ENCODE measurements at places on chromosomes 3 and 15.
A peak's percentile ranks its signal among the peaks of the same experiment; 100 is the strongest.

DNA sequence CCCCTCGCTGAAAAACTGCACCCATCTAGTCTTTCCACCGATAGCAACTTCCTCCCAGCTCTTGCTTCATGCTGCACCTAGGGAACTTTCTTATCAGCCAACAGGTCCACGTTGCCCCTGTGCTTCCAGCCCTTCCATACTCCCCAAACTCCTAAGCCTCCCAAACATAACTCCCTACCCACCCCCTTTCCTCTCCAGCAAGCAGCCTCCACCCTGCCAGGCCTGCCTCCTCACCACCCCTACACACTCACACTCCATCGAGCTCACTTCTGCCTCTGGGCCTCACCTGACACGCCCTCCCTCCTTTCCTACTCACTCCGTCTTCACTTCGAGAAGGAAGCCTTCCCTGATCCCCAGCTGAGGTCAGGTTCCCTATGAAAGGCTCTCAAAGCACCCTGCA is 8.1 kb downstream of the INSYN1 start:
- no peak for DNase-seq

DNA sequence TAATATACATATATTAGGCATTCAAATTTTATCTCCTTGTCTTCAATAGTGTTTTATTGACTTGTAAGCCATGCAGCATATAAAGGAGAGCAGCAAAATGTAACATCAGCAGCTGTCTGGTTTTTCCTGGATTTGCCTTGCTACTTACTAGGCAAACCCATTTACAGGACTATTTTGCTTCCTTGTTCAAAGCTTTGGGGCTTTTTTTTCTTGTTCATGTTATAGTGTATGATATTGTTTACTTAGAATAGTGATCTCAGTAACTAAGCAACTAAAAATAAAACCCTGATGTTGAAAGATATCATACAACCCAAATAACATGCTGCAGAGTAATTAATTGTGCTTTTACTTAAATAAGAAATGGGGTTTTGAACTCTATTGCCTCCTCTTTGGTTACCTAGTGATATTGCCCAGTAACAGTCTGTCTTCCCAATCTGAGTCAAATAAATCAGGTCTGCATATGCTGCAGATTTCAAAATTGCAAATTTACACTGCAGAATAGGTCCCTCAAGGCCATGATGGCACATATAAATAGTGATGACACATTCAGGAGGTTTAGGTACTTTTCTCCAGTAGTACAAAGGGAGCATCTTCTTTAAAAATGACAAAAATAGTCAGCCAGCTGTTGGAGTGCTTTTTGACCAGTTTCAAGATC is 578.1 kb upstream of the NECTIN3 start:
- DNase-seq = no peak

DNA sequence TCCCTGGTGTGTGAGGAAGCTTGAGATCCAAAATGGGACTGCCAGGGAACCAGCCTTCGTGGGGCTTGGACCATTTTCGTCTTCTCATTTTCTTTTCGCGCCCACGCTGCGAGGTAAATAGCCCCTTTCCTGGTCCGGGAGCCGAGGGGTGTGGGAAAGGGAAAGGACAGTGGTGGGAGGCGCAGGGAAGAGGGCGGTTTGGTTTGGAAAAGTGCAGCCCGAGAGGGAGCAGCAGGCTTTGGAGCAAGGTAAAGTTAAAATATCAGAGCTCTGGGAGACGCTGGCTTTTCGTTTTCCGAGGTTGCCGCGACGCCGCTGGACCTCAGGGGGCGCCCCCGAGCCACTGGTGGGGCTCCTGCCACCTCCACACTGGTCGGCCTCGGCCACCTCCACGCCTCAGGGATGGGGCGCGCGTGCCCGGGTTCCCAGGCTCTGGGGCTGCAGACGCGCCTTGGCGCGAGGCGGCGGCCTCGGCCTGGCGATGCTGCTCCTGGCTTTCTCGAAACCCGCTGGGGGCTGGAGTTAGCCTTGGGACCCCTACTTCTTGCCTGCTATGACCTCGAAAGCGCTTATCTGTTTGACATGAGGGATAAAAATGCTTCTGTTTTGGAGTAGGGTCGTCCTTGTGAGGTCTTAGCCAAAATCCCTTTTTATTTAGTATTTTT is 3.2 kb downstream of the PTPRG start:
- DNase-seq = peak; percentile 84

GRCh38 chr3:59774634-59775033 is 724.8 kb upstream of the CFAP20DC start:
- no peak for DNase-seq

DNA sequence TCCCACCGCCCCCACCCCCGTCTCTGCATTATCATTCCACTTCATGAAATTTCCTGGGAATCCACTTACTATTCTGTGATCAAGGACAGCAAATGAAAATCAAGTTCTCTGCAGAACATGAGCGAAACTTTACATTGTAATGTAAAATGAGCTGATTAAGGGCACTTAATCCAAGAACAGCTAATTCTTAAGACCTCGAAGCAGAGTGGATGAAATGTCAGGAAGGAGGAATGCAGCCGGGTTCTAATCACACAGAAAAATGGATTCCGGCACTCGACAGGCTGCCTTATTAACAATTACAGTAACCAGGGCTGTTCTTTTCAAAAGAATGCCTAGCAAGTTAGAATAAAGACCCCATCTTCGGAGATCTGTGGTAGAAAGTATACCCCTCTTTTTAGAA is 57.5 kb downstream of the RFTN1 start:
- DNase-seq = no peak

GRCh38 chr15:78174401-78174800 is 25.2 kb downstream of the IDH3A start:
- no peak for DNase-seq

DNA sequence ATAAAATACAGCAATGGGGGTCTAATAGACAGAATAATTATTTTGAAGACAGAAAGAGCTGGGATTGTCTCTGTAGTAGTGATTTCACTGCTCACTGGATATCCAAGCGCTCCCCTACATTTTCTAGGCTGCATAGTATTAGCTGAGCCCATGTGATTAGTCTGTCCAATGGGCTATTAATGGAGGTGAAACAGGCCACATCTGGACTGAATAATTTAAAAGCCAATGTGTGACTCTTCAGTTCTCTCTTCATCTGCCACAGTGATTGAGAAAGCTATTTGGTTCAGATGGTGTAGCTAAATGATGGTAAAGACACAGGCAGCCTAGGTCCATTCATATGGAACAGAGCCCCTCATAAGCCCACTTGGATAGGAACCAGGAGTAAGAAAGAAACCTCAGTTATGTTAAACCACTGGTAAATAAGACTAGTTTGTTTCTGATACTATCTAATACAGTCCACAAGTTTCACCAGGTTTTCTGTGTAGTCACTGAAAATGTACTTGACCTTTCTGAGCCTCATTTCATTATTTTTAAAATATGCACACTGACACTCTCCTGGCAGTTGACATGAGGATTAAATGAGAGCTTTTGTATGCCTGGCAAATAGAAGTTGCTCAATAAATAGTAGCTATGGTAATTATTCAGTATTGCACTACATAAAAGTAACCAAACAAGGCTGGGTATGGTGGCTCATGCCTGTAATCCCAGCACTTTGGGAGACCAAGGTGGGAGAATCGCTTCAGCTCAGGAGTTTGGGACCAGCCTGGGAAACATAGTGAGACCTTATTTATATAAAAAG is 17.0 kb upstream of the STT3B start:
- no peak for DNase-seq

- no peak for DNase-seq
Measured at GRCh38 chr3:191151653-191152052, 47.4 kb upstream of the OSTN start.

- no peak for DNase-seq
Measured at GRCh38 chr15:64037966-64038365, 8.3 kb downstream of the DAPK2 start.

DNA sequence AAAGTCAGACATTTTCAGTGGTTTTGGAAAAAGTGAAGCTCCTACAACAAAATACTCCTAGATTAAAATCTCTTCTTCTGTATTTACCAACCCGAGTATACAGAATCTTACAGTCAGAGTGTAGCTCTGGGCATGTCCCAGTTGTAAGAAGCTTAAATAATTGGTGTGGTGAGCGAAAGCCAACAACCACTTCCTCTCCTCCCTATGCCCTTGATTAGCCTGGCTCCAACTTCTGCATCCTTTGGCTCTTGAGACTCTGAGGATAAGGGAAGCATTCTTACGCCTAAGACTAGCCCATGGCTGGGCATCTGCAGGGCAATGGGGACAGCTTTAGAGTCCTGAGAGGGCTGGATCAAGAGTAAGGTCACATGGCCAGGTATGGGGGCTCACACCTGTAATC is 25.5 kb downstream of the RFT1 start:
- no peak for DNase-seq

Measured in mesendoderm (in vitro differentiated cells).